ENCODE measurements at places on chromosomes 5 and 9. TPM values are rescaled to one million over a fixed set of nuclear protein-coding genes. Genes with fewer than 3 reads are reported as not detected.

DNA sequence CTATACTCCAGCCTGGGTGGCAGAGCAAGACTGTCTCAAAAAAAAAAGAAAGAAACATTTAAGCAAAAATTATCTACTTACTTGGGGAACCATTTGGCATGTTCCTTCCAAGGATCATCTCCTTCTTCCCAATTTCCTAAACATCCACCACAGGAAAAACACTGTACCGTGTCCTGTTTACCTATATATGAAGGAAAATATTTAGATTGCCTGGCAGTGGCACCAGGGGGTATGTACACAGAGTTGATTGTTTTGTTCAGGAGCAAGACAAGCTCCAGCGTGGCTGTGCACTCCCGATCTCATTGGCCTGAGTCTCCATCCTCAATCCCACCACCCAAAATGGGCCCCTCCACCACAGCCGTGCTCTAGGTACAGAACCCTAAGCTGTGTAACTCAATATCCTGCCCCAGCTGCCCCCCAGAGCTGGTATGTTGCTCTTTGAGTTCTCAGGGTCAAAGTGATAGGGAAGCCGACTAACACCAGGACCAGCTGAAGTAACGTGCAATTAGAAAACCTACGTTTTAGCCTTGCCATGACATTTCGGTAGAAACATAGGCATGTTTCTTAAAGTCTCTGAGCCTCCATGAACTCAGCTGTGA is 13.8 kb downstream of the NAIP start:
- H3K27ac ChIP-seq, result no peak overlapping the region
- H3K4me3 ChIP-seq, result no peak overlapping the region
- H3K4me1 ChIP-seq, result no peaks in the 10 kb centered on the region
- DNase-seq, result no peak
- no peaks in the 10 kb centered on the region for H3K36me3 ChIP-seq

GRCh38 chr9:1743121-1743960 is 271.8 kb upstream of the SMARCA2 start:
- no peaks in the 10 kb centered on the region for H3K36me3 ChIP-seq
- no peaks in the 10 kb centered on the region for H3K4me1 ChIP-seq
- peaks cover 9% of the 10 kb centered on the region for H3K27me3 ChIP-seq

DNA sequence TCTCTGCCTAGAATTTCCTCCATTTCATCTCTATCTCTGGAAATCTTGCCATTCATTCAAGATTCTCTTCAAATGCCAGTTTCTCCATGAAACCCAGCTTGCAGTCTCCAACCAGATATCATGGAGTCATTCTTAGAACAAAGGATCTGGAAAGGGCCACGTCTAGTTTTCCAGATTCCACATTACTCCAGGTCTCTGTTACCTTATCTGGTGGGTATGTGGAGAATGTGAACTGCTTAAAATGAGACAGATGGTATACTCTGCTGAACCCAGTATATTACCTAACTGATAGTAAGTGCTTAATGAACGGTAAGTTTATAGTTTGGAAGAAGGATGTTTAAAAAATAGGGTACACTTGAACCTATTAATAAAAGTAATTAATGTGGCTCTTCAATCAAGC is 52.3 kb upstream of the ZSWIM6 start:
- H3K36me3 ChIP-seq, result no peaks in the 10 kb centered on the region
- DNase-seq, result no peak
- peaks cover 28% of the 10 kb centered on the region for H3K4me1 ChIP-seq
- no peak overlapping the region for H3K4me3 ChIP-seq
- no peaks in the 10 kb centered on the region for H3K27me3 ChIP-seq

DNA sequence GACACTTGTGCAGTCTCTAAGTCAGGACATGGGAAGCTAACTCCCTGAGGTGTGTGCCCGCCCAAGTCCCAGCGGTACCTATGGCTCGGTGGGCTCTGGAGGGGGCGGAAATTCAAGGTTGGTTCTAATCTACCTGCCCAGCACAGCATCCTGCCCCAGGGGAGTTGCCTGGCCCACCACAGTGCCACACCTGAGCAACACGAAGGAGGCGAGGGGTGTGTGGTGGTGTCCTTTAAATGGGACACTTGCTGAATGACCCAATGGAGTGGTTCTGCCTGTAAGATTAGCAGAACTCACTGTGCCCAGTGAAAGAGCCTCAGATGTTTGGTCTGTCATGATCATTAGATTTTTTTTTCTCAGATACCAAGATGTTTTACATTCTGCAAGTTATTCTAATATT is 70.7 kb upstream of the OTULINL start:
- no peak overlapping the region for H3K27ac ChIP-seq
- H3K4me1 ChIP-seq, result no peaks in the 10 kb centered on the region
- H3K4me3 ChIP-seq, result no peak overlapping the region
- no peaks in the 10 kb centered on the region for H3K36me3 ChIP-seq

GRCh38 chr5:92548346-92548745 is 1032.7 kb downstream of the NR2F1-AS1 start:
- H3K4me3 ChIP-seq, result no peak overlapping the region
- no peaks in the 10 kb centered on the region for H3K36me3 ChIP-seq
- no peak for DNase-seq
- no peaks in the 10 kb centered on the region for H3K27me3 ChIP-seq

- H3K27ac ChIP-seq, result no peak overlapping the region
- H3K4me1 ChIP-seq, result no peaks in the 10 kb centered on the region
- H3K36me3 ChIP-seq, result peaks cover 41% of the 10 kb centered on the region
- no peaks in the 10 kb centered on the region for H3K27me3 ChIP-seq
These were observed 88.6 kb downstream of the GDNF start for GRCh38 chr5:37751227-37751626.

DNA sequence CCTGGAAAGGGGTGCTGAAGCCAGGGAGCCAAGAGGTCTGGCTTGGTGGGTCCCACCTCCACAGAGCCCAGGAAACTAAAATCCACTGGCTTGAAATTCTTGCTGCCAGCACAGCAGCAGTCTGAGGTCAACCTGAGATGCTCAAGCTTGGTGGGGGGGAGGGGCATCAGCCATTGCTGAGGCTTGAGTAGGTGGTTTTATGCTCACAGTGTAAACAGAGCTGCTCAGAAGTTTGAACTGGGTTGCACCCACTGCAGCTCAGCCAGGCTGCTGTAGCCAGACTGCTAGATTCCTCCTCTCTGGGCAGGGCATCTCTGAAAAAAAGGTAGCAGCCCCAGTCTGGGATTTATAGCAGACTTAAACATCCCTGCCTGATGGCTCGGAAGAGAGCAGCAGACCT is 55.5 kb upstream of the FBXL17 start:
- H3K36me3 ChIP-seq, result no peaks in the 10 kb centered on the region
- peaks cover 3% of the 10 kb centered on the region for H3K27me3 ChIP-seq

Gene OTULINL
- 12.3 TPM for total RNA-seq
